ENCODE measurements at places on chromosomes 5 and 9.

DNA sequence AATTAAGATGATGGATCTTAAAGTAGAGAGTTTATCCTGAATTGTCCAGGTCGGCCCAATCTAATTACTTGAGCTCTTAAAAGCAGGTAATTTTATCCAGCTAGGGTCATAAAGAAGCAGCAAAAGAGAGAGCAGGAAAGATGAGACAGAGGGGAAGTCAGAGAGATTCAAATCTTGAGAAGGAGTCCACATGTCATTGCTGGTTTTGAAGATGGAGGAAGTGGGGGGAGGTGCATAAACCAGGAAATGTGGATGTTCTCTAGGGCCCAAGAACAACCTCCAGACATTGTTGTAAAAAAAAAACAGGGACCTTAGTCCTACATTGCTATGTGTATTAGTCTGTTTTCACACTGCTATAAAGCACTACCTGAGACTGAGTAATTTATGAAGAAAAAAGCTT, 66.4 kb downstream of the SLCO4C1 start:
- no peak overlapping the region for H3K27ac ChIP-seq
- no peaks in the 10 kb centered on the region for H3K36me3 ChIP-seq
- H3K4me3 ChIP-seq: no peak overlapping the region
- H3K27me3 ChIP-seq: no peaks in the 10 kb centered on the region
- H3K4me1 ChIP-seq: peaks cover 15% of the 10 kb centered on the region
- no peak for DNase-seq

- no peak for DNase-seq
- no peaks in the 10 kb centered on the region for H3K4me1 ChIP-seq
- no peaks in the 10 kb centered on the region for H3K36me3 ChIP-seq
- H3K27me3 ChIP-seq: peaks cover 34% of the 10 kb centered on the region
Observed at GRCh38 chr9:113621980-113622379, 158.5 kb downstream of the RGS3 start.

GRCh38 chr5:137360607-137361006, 138.5 kb downstream of the SPOCK1 start:
- peaks cover 27% of the 10 kb centered on the region for H3K27me3 ChIP-seq
- H3K27ac ChIP-seq: no peak overlapping the region
- no peaks in the 10 kb centered on the region for H3K4me1 ChIP-seq
- H3K4me3 ChIP-seq: no peak overlapping the region
- no peak for DNase-seq

- no peaks in the 10 kb centered on the region for H3K4me1 ChIP-seq
- H3K4me3 ChIP-seq: no peak overlapping the region
- DNase-seq: no peak
- no peaks in the 10 kb centered on the region for H3K36me3 ChIP-seq
Observed at GRCh38 chr9:133793471-133793870, 55.3 kb upstream of the SARDH start.

DNA sequence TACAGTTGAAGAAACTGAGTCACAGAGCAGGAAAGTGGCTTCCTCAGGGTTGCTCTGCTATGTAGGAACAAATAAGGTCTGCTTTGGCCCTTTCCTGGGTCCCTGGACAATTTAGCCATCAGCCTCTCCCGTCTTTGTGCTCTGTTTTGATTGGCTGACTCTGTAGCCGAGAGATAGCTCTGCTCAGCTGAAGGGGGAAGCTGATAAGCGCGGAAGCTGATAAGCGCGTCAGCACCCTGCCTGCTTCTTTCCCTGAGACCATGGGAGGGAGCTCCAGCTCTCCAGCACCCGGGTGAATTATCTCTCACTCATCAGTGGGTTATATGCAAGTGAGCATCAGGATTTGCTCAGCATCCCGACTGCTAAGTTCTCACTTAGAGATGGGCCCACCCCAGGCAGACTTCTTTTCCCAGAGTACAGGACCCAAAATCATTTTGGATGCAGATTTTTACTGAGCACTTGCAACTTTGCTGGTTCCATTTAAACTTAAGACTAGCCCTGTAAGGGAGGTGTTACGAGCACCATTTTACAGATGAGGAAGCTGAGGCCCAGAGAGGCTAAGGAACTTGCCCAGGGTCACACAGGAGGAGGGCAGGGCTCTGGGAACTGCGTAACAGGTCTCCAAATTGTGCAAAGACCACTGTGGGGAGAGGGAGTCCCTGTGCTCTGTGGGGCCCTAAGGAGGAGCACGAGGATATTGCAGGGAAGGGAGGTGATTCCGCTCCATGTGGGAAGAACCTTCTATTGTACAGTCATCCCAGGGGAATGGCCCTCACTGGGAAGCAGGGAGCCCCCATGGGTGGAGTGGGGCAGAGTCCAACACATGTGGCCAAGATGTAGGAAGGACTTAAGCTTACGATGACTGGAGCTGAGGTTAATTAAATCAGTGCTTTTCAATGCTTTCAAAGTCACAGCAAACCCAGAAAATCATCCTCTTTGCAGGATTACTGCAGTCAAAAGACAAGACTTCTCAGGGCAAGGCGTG, 83.7 kb upstream of the ORM1 start:
- no peak overlapping the region for H3K4me3 ChIP-seq
- H3K27me3 ChIP-seq: peaks cover 54% of the 10 kb centered on the region
- peaks cover 2% of the 10 kb centered on the region for H3K36me3 ChIP-seq
- no peak for DNase-seq

DNA sequence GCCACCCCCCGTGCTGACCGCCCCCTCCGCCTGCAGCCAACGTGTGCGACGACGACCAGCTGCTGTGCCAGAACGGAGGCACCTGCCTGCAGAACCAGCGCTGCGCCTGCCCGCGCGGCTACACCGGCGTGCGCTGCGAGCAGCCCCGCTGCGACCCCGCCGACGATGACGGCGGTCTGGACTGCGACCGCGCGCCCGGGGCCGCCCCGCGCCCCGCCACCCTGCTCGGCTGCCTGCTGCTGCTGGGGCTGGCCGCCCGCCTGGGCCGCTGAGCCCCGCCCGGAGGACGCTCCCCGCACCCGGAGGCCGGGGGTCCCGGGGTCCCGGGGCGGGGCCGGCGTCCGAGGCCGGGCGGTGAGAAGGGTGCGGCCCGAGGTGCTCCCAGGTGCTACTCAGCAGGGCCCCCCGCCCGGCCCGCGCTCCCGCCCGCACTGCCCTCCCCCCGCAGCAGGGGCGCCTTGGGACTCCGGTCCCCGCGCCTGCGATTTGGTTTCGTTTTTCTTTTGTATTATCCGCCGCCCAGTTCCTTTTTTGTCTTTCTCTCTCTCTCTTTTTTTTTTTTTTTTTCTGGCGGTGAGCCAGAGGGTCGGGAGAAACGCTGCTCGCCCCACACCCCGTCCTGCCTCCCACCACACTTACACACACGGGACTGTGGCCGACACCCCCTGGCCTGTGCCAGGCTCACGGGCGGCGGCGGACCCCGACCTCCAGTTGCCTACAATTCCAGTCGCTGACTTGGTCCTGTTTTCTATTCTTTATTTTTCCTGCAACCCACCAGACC, 80.2 kb downstream of the NTNG2 start:
- H3K4me1 ChIP-seq: peaks cover 13% of the 10 kb centered on the region
- peak; percentile 16 for DNase-seq

DNA sequence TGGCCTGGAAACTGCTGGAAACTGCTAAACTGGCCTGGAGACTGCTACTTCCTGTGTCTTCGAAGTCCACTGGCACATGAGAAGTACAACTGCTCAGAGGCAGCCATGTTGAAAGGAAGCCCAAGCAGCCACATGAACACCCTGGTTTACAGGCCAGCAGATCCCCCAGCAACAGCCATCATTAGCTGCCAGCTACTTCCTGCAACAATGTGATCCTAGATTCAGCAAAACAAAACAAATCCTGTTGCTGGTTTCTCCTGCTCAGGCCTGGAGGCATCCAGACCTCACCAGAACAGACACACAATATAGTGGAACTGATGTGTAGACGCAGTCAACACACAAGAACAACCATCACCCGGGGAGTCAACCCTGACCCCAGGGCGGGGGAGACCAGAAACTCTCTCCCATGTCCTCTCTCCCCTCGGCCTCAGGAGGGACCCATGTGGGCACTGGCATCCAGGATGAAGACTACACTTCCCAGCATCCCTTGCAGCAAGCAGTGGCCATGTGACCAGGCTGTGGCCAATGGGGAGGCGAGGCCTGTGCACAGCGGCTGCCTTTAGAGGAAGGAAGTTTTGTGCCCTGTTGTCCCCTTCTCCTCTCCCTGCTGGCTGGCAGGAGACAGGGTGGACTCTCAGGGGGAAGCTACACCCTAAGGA, 9.2 kb upstream of the LCN15 start:
- no peak for DNase-seq
- H3K27me3 ChIP-seq: peaks cover 43% of the 10 kb centered on the region
- H3K4me1 ChIP-seq: peaks cover 6% of the 10 kb centered on the region
- no peak overlapping the region for H3K4me3 ChIP-seq

DNA sequence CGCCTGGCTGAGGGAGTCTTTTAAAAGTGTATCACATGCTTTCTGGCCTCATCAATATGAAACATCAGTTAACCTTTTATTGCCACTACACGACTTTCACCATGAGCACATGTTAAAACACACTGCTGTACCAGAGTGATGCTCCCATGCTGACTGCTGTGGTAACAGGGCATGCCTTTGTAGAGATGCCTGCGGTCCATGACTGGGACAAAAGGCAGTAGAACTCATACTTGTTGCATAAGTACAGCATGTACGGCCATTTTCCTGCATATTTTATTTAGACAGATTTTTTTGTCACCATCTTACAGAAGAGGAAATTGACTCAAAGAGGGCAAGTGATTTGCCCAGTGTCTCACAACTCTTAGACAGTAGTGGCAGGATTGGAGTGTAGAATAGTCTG, 105.7 kb upstream of the ADAMTSL1 start:
- H3K27ac ChIP-seq: no peak overlapping the region
- no peaks in the 10 kb centered on the region for H3K36me3 ChIP-seq
- H3K4me3 ChIP-seq: no peak overlapping the region
- no peaks in the 10 kb centered on the region for H3K4me1 ChIP-seq
- DNase-seq: no peak

GRCh38 chr5:26868504-26868903, 169.9 kb downstream of the CDH9 start:
- no peaks in the 10 kb centered on the region for H3K4me1 ChIP-seq
- H3K4me3 ChIP-seq: no peak overlapping the region
- no peaks in the 10 kb centered on the region for H3K36me3 ChIP-seq
- no peak for DNase-seq

DNA sequence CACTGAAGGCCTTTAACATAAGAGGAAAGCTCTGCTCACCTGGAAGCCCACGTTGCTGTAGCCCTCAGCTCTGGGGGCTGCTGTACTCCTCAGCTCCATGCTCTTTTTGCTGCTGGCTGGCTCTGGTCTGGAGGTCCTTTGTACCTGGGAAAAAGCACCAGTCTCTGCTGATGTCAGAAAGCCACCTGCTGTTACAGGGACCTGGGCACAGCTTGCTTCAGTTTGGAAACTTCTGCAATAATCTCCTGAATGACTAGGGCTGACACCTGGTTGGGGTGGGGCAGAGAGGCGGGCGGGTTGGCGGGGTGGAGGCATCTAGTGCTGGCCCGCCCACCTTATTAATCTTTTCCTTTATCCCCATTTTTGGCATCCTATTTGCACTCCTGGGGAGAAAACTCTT, at the start of gene SLC28A3:
Gene SLC28A3, minus strand, starts transcription at position 224 of the 400 bp plus-strand sequence. Its CDS starts 125 bp downstream, at position 99.
- H3K27me3 ChIP-seq: peaks cover 10% of the 10 kb centered on the region
- H3K27ac ChIP-seq: no peak within 1 kb of the TSS
- no peaks in the 10 kb centered on the region for H3K4me1 ChIP-seq
- H3K36me3 ChIP-seq: peaks cover 2% of the 10 kb centered on the region

GRCh38 chr9:90287567-90288274, 354.9 kb downstream of the DIRAS2 start:
- H3K4me1 ChIP-seq: no peaks in the 10 kb centered on the region
- H3K27me3 ChIP-seq: no peaks in the 10 kb centered on the region
- H3K36me3 ChIP-seq: no peaks in the 10 kb centered on the region
- H3K4me3 ChIP-seq: no peak overlapping the region
- no peak for DNase-seq

DNA sequence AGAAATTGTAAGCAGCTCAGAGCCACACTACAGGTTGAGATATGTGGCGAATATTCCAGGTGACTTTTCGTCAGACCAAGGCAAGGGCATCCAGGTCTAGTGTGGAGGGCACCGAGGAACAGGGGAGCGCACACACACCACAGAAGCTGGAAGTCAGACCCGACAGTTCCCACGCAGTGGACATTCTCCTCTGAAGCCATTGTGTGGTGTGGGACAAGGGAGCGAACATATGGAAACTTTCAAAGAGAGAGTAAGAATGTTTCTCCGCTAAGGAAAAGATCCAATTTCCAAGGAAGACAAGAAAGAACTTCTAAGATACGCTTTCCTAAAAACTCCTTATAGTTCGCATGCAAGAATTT, 141.4 kb upstream of the OTULINL start:
- peaks cover 24% of the 10 kb centered on the region for H3K27me3 ChIP-seq
- peaks cover 6% of the 10 kb centered on the region for H3K36me3 ChIP-seq
- no peak overlapping the region for H3K27ac ChIP-seq

GRCh38 chr9:89825669-89826068, 220.9 kb downstream of the GADD45G start:
- no peak overlapping the region for H3K4me3 ChIP-seq
- H3K36me3 ChIP-seq: no peaks in the 10 kb centered on the region
- H3K4me1 ChIP-seq: peaks cover 14% of the 10 kb centered on the region

DNA sequence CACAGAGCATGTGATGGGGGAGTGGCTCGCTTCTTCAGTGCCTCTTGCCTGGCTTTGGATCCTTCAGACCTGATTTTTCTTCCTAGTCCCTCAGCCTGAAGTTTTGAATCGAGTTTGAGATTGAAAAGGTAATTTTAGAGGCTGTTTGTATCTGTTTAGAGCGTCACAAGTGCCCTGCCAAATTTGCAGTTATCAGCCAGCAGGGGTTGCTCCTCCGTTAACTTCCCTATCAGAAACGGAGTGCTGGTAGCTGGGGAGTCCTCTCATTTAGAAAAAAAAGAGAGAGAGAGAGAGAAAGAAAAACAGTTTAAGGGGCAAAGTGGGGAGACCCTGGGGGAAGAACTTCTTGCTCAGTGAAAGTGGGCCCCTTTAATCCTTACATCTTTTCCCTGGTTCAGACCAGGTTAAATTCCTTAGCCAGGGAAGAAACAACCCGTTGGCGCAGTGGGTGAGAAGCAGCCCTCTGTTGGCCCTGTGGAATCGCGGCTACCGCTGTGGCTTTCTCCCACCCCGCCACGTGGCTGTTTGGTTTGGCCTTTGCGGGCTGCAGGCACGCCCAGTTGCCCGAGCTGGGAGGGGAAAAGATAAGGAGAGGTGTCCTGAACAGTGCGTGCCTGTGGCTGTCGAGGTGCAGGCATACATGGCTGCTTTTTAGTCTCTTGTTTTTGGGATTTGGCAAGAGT, 576.7 kb upstream of the ACO1 start:
- no peaks in the 10 kb centered on the region for H3K4me1 ChIP-seq
- no peak for DNase-seq
- H3K36me3 ChIP-seq: no peaks in the 10 kb centered on the region
- no peak overlapping the region for H3K4me3 ChIP-seq

- H3K4me3 ChIP-seq: no peak overlapping the region
- no peaks in the 10 kb centered on the region for H3K4me1 ChIP-seq
- H3K27ac ChIP-seq: no peak overlapping the region
- H3K36me3 ChIP-seq: no peaks in the 10 kb centered on the region
Observed at GRCh38 chr9:115976781-115977180, 176.8 kb upstream of the PAPPA start.

GRCh38 chr9:90552317-90552716, 90.3 kb downstream of the DIRAS2 start:
- H3K4me3 ChIP-seq: no peak overlapping the region
- no peak overlapping the region for H3K27ac ChIP-seq
- H3K27me3 ChIP-seq: peaks cover 19% of the 10 kb centered on the region
- H3K4me1 ChIP-seq: no peaks in the 10 kb centered on the region

- peaks cover 2% of the 10 kb centered on the region for H3K36me3 ChIP-seq
- H3K4me3 ChIP-seq: no peak overlapping the region
- peaks cover 57% of the 10 kb centered on the region for H3K27me3 ChIP-seq
- DNase-seq: no peak
- H3K4me1 ChIP-seq: peaks cover 5% of the 10 kb centered on the region
Observed at GRCh38 chr5:66812291-66812690, 216.1 kb downstream of the MAST4 start.

Data from central memory CD8-positive, alpha-beta T cell (primary cell).